Bronchial epithelial cell (primary cell): ENCODE measurements at places on chromosomes 16 and 17.

DNA sequence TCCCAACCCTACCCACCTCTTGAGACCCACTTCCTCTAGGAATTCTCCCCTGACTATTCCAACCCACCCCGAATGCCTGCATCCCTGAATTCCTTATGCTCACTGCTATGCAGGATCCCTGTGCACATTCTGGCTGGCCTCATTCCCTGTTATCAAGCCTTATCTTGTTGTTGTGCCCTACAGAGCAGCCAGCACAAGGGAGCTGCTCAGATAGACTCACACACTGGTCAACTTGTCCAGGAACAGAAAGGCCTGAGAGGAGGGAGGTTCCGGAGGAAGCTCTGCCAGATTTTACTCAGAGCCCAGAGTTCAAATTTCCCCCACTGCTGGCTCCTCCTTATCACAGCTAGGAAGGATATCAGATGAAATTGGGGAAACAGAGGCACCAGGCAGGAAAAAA, 24.8 kb upstream of the MYO18A start:
- DNase-seq, result no peak

DNA sequence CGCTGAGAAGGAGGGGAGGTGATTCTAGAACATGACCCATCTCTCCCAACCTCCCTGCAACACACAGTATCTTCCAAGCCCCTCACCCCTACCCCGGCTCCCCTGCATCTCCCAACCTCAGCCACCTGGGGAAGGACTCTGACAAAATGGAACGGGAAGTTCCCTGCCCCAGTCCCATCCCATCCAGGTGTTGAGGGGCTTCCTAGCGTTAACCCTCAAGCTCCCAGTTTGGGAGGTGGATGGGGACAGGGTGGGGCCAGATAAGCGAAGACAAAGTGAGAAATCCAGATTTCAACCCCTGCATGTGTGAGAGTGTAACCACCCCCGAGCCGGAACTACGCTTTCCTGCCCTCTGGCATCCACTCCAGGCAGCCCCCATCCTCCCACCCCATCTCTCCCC, 1.8 kb downstream of the ZSCAN10 start:
- no peak for DNase-seq

- peak; percentile 48 for DNase-seq
These were observed 2.9 kb downstream of the TNS4 start for GRCh38 chr17:40498281-40499084.

DNA sequence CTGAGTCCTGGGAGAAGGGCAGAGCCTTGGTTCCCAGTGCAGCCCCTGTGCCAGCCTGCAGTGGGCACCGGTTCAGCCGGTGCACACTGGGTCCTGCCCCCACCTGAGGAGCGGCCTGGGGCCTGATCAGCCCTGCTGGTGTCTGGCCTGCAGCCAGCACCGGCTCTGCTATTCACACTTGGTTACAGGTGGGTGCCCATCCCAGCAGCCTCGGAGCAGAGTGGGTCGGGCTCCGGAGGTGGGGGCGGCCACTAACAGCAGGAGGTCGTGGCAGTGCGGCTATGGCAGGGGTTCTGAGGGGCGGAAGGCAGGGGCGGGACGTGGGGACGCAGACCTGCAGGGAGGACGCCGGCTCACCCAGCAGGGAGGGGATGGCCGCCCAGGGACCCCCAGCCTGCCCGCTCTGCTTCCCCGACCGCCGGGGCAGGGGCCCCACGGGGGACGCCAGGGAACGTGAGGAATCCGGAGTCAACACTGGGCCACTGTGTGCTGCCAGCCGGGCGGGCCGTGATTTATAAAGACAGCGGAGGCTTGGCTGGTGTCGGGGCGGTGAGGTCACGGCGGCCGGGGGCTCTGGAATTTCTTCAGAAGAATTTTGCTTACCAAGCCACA, 20.3 kb downstream of the METRNL start:
- DNase-seq, result no peak

GRCh38 chr16:24844101-24845030, 1.4 kb upstream of the SLC5A11 start:
- peak; percentile 64 for DNase-seq

GRCh38 chr17:55440391-55440790, 18.8 kb upstream of the MMD start:
- DNase-seq, result peak; percentile 82

- DNase-seq, result no peak
These were observed 2.9 kb downstream of the NFAT5 start for GRCh38 chr16:69568676-69569075.
